GM03348 (cell line): ENCODE measurements at places on chromosomes 3 and 15.

- DNase-seq, result peak; percentile 32
Observed at GRCh38 chr3:130258532-130258952, 86.9 kb upstream of the COL6A5 start.

DNA sequence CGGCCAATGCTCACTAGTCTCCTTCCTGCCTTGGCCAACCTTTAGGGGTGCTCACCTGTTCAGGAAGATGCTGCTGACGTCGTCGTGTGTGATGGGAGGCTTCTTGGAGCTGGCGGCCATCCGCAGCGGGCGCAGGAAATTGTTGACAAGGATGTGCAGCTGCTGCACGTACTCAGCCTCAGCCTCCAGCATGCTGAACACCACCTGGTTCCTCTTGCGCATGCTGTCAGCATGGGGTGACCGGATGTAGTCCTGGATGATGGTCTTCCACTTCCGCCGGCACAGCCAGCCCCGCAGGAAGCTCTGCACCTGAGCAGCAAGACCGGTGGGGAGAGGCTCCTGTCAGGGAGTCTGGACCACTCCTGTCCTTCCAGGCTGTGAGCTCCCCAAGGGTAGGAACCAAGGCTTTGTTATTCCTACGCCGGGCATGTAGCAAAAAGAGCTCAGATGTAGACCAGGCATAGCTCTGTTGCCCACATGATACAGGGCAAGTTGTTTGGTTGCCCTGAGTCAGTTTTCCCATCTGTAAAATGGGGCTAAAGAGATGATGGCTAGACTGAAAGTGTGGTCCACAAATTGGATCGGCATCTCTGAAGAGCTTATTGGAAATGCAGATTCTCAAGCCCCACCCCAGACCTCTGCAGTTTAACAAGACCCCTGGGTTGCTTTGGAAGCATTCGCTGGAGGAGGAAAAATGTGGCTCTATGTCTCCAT lies 43.7 kb downstream of the RASGRF1 start:
- no peak for DNase-seq

DNA sequence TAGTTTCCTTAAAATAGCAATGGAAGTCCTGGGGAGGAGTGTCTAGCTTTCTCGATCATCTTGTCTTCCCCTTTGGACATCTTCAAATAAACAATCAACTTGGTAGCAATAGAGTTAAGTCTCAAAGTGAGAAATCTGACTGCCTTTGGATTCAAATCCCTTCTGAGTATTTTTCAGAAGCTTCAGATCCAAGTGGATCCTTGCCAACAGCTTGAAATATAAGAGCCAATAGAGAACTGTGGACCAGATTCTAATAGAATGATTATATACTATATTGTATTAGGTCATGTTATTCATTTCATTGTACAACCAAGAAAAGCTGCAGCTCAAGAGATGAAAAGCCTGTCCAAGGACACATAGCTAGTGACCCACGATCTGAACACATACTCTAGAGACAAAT lies 60.2 kb downstream of the SYNPR start:
- no peak for DNase-seq

DNA sequence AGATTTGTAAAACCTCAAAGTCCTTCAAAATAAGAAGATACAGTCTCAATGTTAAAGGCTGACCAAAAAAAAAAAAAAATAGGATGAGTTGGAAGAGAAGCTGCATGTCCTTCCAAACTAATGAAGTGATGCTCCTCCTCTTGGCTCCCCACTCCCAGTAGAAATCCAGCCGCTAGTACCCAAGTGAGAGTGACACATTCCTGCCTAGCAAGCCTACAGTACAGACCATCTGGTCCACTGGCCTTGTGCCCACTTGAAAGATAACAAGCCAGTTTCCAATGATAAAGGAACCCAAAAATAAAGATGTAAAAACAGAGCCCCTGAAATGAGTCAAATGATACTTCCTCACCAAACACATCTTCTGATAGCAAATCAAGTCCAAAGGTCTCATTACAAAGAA lies 258.7 kb upstream of the NSMCE3 start:
- no peak for DNase-seq

GRCh38 chr3:83457551-83457950 lies 1501.2 kb upstream of the CADM2 start:
- DNase-seq, result no peak
